ENCODE measurements at places on chromosomes 3 and 15.

GRCh38 chr3:185942907-185943759 is 5.3 kb upstream of the TRA2B start:
- DNase-seq = peak; percentile 92

DNA sequence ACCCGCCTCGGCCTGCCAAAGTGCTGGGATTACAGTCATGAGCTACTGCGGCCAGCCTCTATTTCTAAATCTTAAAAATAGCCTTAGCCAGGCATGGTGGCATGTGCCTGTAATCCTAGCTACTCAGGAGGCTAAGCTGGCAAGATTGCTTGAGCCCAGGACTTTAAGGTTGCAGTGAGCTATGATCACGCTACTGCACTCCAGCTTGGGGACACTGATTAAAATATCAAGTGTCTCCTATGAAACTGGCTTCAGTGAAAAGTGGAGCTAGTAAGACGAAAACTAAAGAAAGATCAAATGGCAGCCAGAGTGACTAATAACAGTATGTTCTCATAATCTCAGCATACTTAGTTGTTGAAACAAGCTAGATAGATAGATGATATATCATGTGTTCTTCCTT is 112.5 kb downstream of the STT3B start:
- DNase-seq = no peak

DNA sequence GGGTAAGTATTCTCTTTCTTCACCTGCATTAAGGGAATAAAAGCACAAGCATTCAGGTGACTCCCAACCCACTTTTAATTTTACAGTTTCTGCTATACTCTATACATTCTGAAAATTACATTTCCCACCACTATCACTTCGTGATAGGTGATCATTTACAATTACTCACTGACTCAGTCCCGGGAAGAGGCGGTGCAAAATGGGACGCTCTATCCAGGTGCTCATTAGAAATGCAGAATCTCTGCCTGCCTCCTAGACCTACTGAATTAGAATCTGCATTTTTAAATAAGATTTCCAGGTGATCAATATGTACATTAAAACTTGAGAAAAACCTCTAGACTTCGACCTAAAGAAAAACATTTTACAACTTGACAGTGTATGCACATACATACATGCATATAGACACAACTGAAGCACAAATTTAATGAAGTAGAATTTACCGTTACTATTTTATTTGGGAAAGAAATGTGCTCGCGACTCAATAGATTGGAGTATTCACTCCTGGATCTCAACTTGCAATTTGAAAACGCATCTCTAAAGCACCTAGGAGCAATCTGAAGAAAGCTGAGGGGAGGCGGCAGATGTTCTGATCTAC is 598 bp upstream of the TGFBR2 start:
- DNase-seq = no peak

DNA sequence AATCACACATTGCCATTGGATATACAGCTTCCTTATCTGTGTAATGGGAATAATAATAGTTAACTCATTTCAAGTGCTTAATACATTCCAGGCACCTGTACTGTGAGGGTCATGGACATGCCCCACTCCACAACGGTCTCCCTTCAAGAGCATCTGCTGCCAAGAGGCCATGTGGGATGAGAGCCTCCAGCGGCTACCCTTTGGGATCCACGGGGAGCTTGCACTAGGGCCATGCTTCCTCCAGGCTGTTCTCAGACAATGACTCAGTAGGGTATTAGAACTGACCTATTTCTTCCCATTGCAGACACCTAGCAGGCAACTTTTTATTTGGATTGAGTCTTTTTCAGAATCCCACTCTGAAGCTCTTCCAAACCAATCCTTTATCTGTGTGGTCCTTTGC is 1078.9 kb downstream of the TUSC7 start:
- DNase-seq = no peak

DNA sequence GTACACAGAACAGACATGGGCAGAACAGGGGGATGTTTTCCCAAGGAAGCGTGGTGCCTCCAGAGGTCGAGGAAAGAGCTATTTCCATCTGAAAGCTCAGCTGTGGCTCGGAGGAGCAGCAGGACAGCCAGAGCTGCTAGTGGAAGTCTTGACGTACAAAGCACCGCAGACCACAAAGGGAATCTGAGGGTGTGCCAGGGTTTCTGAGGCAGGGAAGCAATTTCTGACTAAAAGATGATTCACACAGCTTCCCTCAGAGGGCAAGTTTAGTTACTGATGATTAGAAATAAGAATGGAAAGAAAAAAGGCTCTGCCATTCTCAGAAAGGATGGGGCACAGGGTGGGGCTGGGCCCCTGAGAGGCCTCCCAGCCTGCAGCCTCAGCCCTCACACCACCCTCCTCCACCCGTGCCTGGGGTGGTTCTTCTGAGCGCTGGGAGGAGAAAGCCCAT is 45.8 kb upstream of the SEC13 start:
- peak; percentile 27 for DNase-seq

- DNase-seq = no peak
Measured at GRCh38 chr15:42804739-42805138, 67.8 kb upstream of the CDAN1 start.

GRCh38 chr3:189334064-189334920 is 162.5 kb downstream of the TPRG1 start:
- no peak for DNase-seq

DNA sequence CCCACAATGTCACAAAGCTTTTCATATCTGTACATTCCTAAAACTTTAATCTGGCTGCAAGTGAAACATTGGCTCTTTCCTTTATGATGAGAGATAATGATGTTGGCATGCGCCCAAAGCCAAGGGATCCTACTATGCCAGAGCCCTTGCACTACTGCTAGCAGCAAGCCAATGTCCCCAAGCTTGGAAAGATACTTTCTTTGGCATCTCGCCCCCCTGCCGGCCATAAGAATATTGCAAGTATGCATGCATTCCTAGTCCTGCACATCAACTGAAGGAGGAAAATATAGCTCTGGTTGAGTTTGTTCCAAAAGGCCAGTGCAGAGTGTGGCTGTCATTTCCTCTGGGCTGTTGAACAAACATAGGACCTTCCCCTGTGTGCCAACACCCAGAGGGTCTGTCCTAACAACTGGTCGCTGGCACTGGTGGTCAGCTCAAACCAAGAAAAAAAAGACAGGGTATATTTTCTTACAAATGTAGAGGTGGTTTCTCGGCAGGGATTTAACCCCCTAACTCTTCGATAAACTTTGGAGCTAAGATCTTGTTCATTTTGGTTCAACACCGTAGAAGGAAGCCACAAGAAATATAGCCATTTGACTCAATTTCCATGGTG is 120.9 kb upstream of the ZBED2 start:
- peak; percentile 39 for DNase-seq

GRCh38 chr3:127385540-127385870 is 97.7 kb upstream of the PRR20G start:
- no peak for DNase-seq

- DNase-seq = no peak
Measured at GRCh38 chr15:71055461-71055860, 59.8 kb upstream of the THSD4 start.

GRCh38 chr3:19248767-19249166 is 100.5 kb downstream of the KCNH8 start:
- DNase-seq = no peak

DNA sequence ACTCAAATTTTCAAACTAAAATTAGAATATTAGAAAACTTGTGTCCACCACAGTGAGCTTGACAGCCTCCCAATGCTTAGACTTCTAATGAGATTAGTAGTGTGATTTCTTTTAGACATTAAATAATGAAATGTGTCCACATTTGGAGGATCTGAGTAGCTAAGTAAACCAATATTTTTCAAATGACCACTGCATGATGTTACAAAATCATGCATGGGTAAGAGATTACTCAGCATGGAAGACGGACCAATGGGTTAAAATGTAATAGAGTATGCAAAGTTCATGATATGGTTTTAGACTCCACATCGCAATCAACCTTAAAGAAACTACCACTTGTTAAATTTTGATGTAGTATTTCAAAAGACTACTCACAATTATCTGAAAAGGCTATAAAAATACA is 130.6 kb downstream of the IMPG2 start:
- DNase-seq = no peak

- DNase-seq = no peak
Measured at GRCh38 chr15:38128341-38128781, 124.3 kb upstream of the SPRED1 start.

DNA sequence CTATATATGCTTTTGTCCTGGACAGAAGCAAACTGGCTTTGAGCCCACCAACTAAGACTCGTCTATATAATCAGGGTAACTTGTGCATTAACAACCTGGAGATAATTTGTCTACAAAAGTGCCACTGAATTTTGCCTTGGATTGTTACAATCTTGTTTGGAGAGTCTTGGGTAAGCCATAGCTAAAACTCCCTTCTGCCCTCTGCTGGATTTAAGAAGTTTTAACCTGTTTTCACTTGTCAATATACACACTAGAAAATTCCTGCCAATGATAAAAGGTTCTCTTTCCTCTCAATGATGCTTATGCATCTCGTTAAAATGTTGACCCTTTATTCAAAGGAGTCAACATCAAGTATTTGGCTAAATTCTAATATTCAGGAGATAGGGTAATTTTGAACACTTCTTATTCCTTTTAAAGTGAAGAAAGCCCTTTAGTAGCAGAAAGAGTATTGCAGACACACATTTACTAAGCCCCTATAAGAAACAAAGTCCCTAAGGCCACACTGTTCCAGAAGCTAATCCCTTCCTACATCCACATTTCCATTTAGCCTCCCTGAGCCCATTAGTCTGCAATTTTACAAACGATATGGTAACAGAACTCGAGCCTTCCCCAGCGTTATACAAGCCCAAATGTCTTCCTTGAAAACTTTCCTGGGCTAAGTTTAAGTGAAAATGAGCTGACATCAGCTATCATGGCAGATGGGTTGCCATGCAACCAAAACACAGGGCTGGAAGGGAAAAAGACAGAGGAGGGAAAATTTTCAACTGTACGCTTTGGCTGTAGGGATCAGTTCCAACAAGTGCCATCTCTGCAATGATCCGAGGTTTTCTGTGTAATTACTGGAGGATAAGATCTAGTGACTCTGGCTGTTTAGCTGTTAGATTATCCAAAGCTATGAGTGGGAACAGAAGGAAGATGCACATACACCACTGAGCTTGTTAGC is 75.9 kb upstream of the FGF12 start:
- DNase-seq = no peak

GRCh38 chr3:158108445-158108985 is 1.4 kb upstream of the RSRC1 start:
- DNase-seq = no peak
